GM12891 (cell line): ENCODE measurements at places on chromosomes 4 and X.

- peak; percentile 1 for DNase-seq
Measured at GRCh38 chrX:102934624-102935023, 2.4 kb upstream of the RAB40AL start.

GRCh38 chrX:47217121-47217851 lies 1.2 kb upstream of the CDK16 start:
- DNase-seq, result no peak

DNA sequence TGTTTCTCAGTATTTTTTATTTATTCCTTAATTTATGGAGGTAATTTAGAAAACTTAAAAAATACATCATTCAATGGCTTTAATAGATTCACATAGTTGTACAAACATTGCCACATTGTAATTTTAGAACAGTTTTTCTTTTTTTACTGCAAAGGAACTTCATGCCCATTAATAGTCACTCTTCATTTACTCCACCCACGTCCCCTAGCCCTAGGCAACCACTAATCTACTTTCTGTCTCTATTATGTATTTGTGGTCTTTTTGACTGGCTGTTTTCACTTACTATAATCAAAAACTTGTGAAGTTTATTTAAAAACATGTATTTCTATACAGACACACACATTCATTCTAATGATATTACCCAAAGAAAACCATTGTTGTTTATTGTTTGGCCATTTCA lies 664.8 kb downstream of the GRID2 start:
- no peak for DNase-seq

DNA sequence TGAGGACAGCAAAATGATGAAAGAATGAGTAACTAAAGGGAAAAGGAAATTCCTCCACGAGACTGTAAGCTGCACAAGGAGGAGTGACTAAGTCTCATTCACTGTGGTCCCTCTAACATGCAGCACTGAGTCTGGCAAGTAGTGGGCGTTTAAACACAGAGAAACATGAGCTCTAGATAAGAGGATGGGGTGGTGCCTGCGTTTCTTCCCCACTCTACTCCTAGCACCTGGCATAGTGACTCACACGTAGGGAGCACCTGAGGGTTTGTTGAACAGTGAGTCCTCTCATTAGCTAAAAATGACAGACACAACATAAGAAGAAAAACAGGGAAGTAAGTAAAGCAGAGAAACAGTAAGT lies 105.8 kb upstream of the CBR4 start:
- no peak for DNase-seq

DNA sequence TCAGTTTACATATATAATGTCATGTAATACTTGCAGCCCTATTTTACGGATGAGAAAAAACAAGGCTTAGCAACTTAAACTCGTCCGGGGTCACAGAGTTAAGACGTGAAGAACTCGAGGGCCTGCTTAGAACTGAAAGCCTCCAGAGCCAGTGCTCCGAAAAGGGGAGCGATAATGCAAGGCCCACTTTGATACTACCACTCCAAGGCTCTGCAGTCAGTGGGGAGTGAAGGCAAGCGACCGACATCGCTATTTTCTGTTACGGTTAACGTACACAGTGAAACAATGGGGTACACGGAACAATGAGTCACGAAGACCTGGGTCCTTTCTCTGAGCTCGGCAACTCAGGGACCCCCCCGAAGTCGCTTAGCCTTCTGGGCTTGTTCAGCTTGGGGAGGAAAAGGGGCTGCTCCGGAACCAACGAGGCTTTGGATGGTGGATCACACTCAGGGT lies 965 bp downstream of the PPA2 start:
- DNase-seq, result peak; percentile 20

GRCh38 chrX:154366666-154367055 lies 7.8 kb downstream of the FLNA start:
- DNase-seq, result no peak

DNA sequence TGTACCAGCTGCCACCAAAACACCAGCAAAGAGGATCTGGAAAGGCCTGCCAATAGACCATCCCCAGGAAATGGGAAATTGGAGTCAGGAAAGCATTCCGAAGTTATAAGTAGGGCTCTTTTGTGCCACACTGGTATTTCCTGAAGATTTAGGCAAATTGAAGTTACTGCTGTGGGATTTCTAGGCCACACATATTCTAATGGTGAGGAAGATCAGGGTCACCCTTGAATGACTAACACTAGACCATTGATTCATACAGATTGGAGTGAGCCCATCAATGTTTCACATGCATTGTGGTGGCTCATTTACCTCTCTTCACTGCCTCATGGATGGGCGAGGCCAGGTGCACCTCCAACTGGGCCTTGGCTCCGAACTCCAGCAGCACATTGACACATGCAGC lies 22.6 kb downstream of the ASB11 start:
- no peak for DNase-seq
